ENCODE measurements at places on chromosomes 6 and 20. TPM values are rescaled to one million over a fixed set of nuclear protein-coding genes. Genes with fewer than 3 reads are reported as not detected.

Gene TFAP2A
- not detected for polyA plus RNA-seq

Gene C20orf141
- not detected for polyA plus RNA-seq

Gene CDS2
- 70.8 TPM for polyA plus RNA-seq

Gene TOX2
- 0.86 TPM for polyA plus RNA-seq

Gene GSTA3
- not detected for polyA plus RNA-seq

Gene TTLL9
- polyA plus RNA-seq: 8.0 TPM

Gene MOXD1
- polyA plus RNA-seq: 14.7 TPM

Gene SLC16A10
- 3.7 TPM for polyA plus RNA-seq

Gene RTEL1
- 29.2 TPM for polyA plus RNA-seq

Gene DEFB126
- polyA plus RNA-seq: not detected

Gene RAD21L1
- polyA plus RNA-seq: not detected

Gene ACSS1
- 0.14 TPM for polyA plus RNA-seq

Gene PDYN
- polyA plus RNA-seq: 17.3 TPM

Measured in neural cell (in vitro differentiated cells).